ENCODE measurements at places on chromosomes 12 and 14.

DNA sequence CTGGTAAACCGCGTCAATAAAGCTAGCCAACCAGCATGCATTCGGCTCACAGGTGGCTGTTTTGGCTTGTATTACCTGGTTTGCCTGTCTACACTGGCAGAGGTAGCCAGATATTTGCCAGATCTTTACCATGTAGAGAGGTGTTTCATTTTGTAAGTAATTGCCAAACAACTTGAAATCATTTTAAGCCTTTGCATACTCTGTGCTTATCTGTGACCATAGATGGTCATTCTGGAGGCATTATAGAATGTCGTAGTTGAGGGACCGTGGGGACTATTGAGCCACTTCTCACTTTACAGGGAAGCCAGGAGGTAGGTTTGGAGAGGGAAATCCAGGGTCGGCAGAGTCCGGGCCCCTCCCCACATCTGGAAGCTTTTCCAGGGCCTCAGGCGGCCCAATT lies 5.9 kb downstream of the ADGRD1 start:
- DNase-seq: no peak

- no peak for DNase-seq
Observed at GRCh38 chr12:57149245-57149900, 2.0 kb upstream of the LRP1-AS start.

DNA sequence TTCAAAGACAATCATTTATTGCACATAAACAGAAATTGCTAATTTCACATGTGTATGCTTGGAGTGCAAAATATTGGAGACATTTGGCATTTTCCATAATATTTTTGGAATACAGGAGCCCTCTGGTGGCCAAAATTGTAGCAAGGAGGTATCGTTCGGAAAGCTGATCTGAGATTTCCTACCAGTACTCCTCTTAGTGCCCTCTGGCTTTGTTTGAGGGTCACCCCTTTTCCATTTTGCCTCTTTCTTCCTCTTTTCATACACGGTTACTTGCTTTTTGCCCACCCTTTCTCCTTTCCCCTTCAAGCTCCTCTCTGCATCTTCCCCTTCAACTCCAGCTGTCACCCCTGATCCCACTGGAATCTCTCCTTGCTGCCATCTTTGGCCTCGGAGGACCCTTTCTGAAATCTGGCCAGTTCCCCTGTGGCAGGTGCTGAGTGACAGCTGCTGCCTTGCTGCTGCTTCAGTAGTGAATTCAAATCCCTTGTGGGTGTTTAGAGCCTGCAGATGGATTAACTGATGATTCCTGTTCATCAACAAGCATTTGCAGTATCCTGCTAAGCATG lies 164.6 kb upstream of the PARP11 start:
- no peak for DNase-seq

DNA sequence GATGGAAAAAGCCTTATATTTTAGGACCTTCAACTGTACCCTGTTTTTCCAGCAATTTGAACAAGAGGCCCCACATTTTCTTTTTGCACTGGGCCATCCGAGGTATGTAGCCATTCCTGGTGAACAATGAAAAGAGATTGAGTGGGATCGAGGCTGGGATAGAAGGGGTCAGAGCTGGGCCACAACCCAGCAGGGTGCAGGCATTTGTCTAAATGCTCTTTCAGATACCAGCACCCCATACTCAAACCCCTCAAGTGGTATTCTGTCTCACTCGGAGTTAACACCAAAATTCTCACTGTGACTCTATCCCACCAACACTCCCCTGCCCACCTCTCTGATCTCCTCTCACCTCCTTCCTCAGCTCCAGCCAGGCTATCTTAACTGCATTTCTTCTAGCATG lies 26.8 kb downstream of the DUSP6 start:
- no peak for DNase-seq

DNA sequence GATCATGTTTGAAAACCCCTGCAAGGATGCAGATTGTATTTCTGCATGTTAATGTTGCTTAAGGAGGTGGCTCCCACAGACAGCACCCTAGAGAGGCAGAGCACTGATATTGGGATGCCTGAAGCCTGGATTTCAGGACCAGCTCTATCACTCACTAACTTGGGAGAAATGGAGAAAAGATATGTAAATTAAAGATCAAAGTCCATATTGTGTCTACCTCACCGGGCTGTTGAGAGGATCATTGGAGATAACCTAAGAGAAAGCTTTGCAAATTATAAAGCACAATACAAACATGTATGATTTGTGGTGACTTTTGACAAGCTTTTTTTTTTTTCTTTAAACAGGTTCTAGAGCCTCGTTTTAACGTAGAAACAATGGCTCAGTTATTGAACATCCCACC lies 7.6 kb upstream of the REP15 start:
- no peak for DNase-seq

DNA sequence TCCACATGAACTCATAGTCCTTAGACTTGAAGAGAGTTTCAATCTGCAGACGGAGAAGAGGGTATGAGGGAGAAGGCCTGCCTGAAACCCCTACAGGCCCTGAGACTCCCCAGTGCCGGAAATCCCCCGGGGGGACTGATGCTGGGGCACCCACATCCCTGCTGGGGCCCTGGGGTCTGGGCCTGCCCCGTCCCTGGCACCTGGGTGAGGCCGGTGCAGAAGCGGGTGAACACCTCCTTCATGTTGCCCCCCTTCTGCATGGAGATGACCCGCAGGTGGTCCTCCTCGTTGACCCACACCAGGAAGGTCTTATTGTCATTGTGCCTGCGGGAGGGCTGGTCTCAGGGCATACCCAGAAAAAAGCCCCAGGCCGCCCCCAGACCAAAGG lies 2.4 kb downstream of the CKB start:
- no peak for DNase-seq

DNA sequence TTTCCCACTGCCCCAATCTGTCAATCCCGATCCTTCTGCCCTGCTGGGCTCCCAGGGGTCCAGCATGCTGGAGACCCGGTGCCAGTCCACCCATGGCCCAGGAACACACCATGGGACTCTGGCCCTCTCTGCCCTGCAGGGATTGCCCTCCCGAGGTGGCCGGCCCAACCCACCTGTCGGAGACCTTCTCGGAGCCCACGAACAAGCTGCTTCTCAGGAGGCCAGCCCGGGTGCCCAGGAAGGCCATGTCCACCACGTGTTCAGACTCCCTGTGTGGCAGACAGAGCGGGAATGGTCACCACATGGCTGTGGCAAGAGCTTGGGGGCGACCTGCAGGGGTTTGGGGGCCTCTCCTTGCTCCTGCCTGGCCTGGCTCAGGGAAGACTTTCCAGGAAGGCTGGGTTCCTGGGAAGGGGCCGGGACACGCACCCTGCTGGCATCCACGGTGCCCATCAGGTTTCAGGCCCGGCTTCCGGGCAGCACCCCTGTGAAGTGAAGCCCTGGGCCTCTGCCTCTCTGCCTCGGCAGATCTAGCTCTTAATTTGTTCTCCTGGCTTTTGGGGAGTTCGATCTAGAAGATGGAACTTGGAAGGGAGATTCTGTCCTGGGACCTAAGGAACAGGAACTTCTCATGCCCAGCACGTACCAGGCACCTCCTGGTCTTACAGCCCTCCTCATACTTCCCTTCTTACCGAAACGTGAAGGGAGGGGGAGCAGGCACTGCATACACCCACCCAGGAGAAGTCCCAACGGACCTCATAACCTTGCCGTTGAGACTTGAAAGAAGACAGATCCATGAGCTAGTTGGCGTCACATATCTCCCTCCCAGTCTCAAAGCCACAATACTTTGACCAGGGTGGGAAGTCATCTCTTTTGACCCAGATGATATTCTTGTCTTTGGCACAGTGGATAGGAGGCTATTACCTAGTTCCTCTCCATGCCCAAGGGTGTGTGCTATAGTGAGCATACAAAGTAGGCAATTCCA lies 26.3 kb downstream of the LRTM2 start:
- no peak for DNase-seq

DNA sequence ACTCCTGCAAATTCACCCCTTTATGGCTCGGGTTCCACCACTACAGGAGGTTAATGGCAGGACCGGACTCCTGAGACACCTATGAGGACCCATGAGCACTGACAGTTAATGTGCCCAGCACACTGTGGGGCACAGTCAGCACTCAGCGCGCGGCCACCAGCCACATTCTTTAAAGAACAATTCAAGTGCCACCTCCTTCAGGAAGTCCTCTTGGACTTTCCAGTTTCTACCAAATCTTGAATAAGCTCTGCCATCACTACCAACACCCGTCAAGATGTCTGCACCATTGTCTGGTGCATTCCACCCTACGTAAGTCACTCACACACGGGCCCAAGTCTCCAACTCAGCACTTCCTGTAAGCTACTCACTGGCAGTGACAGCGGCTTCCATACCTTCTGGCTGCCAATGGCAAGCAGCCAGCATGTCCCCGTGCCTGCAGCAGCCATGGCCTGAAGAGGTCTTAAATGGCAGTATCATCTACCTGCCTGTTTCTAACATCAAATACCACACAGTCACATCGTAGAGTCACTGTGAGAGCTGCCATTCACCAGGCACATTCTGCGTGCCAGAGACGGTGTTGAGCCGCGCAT lies 48.5 kb downstream of the CDC42BPB start:
- no peak for DNase-seq

DNA sequence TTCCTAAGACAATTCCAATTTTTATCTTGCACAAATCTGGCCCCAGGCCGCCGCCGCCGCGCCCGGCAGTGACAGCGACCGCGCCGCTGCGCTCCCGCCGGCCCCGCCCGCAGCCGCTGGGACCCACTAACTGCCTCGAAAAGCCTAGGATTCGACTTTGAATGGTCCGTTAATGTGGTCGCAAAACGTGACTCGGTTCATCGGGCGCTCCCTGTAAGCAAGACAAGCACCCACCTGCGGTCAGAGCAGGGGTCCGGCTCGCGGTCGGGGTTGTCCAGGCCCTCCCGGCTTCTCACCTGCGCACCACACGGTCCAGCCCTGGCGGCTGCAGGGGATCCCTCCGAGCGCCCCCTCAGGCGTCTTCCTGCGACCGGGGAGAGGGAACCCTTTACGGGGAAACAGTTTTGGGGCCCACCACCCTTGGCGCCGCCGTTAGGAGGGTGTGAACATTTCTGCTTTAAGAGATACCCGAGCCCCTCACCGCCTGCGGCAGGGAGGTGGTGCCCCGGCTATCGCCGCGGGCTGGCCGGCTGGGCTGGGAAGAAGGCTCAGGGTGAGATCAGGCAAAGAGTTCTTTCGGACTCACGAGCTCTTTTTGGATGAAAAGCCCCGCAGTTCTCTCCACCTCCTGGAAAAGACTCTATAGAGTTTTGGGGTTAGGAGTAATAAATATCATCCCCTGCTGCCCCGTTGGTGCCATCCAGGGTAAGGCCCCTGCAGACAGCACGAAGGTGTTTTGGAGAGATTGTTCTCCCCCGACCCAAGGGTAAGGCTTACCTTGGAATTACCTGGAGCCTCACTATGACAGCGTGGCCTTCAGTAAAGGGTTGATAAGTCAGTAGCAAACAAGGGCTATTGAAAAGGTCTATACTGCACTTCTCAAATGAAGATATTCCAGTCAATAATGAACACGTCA lies 13.6 kb upstream of the FOXJ2 start:
- DNase-seq: no peak

GRCh38 chr14:54387328-54387727 lies 9.5 kb upstream of the CDKN3 start:
- no peak for DNase-seq

DNA sequence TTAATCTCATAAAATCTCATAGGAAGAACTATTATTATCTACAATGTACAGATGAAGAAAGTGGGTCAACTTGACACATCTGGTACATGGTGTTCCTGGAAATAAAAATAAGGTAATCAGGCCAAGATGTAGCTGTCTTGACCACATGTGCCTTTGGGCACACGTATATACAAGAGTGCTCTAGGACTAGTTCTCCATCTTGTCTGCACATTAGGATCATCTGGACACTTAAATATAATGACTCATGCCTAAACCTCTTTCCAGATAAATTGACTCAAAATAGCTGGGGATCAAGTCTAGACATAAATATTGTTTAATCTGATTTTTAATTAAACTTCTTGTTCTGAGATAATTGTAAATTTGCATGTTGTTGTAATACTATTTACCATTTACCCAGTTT lies 182.6 kb downstream of the CNTN1 start:
- DNase-seq: no peak

GRCh38 chr12:26523708-26524150 lies 309.3 kb downstream of the ITPR2 start:
- DNase-seq: no peak

- DNase-seq: no peak
Observed at GRCh38 chr12:2008677-2009076, 4.4 kb upstream of the DCP1B start.

DNA sequence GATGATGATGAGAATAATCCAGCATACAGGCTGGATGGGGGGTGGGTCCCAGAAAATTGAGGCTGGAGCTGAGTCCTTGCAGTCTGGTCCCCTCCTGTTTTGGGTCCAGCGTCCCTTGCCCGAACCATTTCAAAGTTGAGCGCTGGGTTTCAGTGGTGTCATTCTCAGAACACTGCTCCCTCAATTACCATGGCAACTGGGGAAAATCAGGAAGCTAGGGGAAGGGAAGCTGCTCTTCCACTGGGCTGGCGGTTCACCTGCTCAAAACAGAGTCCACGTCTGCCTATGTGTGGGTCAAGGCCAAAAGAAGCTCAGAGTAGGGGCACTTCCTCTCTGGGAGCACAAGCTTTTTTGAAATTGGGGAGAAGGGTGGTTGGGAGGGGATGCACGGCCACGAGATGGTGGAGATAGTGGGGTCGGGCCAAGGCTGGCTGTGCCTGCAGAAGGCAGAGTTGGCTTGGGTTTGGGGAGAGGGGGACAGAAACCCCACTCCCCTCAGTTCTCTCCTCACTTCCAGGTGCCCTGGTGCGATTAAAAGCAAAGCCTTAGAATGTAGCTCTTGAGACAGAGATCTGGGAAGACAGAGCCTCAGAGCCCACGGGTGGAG lies 1.7 kb upstream of the NOS1 start:
- DNase-seq: no peak
